ENCODE measurements at places on chromosomes 16 and 17.

GRCh38 chr16:51543971-51544370 is 392.9 kb upstream of the SALL1 start:
- no peak for DNase-seq

DNA sequence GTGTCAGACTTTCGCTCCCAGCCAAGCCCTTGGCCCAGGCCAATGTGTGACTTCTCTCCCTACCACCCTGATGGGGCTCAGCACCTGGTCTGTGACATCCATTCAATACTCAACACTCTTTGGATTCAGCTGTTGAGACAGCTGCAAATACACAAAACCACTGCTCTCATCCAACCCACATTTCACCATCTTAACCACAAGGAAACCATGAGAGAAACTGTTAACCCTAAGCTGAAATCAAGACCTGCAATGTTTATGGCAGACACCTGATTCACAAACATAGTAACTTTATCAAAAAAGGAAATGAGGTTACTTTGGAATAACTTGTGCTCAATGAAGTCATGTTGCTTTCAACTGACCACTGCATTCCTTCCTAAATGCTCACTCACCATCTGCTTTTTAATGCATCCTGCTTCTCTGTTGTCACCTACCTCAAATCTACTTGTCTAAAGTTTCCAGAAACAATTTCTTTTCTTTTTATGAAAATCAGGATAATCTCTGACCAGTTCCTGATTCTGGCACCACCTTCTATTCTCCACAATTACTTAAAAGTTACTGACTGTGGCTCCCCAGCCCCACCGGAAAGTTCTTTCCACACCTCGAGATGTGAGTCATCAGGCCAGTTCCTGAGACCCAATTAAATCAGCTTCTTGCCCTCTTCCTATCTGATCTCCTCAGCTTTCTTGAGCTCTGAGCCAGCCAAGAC is 88.2 kb downstream of the NOG start:
- DNase-seq: no peak

- no peak for DNase-seq
Measured at GRCh38 chr16:88956546-88957432, 20.2 kb downstream of the CBFA2T3 start.

GRCh38 chr17:47959825-47960655 is 2.4 kb upstream of the PRR15L start:
- no peak for DNase-seq

- DNase-seq: no peak
Measured at GRCh38 chr16:69860233-69861231, 90.6 kb upstream of the CLEC18A start.
